ENCODE measurements at places on chromosomes 12 and 14.

DNA sequence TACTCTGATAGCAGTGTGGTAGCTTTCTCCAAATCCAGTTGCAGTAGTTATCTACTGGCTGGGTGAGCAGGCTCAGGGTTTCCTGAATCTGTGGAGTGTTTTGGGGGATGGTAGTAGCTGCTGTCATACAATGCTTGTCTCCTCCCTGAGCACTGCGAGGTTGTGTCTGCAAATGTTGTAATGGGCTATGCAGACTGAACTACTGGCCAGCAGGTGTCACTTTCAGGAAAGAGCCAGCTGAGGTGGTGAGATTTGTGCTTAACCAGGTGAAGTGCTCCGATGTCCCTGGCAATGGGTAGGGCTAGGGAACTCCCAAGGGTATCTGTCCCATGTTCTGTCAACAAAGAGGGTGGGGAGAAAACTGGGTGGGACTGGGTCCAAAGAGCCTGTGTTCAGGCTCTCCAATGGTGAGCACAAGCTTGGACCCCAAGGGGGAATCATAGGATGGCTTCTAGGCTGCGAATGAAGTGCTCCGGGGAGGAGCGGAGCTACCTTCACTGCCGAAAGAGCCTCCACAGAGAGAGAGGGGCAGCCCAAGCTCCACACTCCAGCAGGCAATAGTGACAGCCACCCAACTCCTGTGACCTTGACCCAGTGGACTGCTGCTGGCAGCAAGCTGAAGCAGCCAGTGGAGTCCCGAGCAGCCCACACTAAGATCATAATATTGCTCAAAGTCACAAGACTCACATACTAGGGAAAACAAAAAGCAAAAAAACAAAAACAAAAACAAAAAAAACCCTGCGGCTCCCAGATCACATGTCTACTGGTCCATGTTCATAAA lies 1324.0 kb upstream of the USP15 start:
- DNase-seq, result no peak

- DNase-seq, result no peak
These were observed 6.4 kb downstream of the APOLD1 start for GRCh38 chr12:12791756-12792369.

- DNase-seq, result no peak
These were observed 178.9 kb downstream of the KLHL28 start for GRCh38 chr14:44782775-44783238.

- DNase-seq, result peak; percentile 41
These were observed 8.0 kb upstream of the SLC17A8 start for GRCh38 chr12:100348657-100349454.

- no peak for DNase-seq
These were observed 9.8 kb upstream of the CIPC start for GRCh38 chr14:77088219-77088618.

DNA sequence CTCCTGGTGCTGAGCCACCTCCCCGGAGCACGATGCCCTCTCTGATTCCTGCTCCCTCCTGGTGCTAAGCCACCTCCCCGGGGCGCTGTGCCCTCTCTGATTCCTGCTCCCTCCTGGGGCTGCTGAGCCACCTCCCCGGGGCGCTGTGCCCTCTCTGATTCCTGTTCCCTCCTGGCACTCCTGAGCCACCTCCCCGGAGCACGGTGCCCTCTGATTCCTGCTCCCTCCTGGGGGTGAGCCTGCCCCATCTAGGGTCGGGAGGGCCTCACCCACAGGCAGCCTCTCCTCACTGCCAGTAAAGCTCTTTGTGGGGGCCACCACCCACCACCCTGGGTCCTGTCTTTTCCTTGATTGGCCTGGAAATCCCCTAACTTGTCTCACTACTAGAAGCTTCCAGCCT lies 327.6 kb upstream of the SFSWAP start:
- DNase-seq, result no peak

GRCh38 chr12:117165342-117165741 lies 24.9 kb downstream of the FBXO21 start:
- no peak for DNase-seq
